Brain pericyte (primary cell): ENCODE measurements at places on chromosomes 6 and 20.

DNA sequence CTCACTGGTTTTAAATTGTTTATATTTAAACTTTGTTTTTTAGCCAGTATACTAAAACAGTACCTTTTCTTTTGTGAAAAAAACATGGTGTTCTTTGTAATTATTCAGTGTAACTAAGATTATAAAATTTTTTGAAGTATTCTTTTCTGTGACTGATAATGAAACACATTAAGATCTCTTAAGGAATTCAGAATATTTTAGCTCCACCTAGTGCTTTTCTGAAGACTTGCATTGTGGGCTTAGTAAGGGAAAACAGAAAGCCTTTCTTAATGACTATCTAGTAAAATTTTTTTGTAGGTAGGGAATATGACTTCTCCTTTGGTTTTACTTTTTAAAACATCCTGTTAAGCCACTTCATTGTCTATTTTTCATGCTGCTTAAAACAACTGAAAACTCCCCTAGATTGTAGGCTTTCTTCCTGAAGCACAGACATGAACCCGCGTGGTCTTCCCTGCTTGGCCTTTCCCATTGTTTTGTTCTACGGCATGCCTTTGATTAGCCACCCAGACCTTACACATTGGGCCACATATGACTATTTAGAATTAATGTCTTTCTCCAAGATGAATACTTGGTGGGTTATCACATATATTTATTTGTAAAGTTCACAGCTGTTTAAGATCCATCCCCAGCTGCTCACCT is 72.1 kb downstream of the AFDN start:
- no peak for DNase-seq

DNA sequence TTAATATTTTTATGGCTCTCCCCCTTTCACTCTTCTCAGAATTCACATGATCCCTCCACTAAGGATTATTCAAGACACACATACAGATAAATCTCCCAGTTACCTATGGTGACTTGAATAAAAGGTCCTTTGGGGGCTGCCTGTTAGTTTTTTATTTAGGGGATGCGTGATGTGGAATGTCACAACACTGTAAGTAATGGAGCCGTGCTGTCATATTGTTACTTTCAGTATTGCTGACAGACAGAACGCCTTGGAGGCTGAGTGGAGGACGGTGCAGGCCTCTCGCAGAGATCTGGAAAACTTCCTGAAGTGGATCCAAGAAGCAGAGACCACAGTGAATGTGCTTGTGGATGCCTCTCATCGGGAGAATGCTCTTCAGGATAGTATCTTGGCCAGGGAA is 291.7 kb downstream of the UTRN start:
- no peak for DNase-seq

DNA sequence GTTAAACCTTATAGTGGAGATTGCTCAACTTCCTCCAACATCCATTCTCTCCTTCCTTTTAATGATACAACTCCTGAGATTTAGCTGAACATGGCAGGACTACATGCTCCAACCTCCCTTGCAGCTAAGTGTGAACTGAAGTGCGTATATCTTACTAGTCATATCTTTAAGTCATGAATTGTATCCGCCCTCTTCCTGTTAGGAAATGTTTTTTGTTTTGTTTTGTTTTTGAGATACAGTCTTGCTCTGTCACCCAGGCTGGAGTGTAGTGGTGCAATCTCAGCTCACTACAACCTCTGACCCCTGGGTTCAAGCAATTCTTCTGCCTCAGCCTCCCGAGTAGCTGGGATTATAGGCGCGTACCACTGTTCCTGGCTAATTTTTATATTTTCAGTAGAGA is 8.8 kb upstream of the OSTM1 start:
- DNase-seq: no peak

DNA sequence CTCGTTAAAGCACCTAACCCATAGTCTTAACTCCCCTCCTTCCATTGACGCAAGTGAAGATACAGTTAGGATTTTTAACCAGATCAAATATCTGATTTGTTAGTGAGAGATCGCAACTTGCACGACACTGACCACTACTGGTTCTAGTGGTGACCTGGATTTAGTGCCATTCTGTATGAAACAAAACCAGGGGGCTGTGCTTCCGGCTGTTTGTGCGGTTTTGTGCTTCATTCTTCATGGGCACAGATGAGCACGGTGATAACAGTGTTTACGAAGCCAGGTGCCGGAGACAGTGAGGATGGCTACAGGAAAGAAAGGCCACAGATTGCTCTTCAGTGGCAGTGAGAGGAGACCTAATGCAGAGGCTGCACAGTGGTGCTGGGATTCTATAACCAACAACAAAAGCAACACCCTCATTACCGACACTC is 75.5 kb downstream of the NOL4L start:
- DNase-seq: no peak

GRCh38 chr6:113414511-113414910 is 442.6 kb upstream of the MARCKS start:
- no peak for DNase-seq
